ENCODE measurements at places on chromosomes 4 and X.

DNA sequence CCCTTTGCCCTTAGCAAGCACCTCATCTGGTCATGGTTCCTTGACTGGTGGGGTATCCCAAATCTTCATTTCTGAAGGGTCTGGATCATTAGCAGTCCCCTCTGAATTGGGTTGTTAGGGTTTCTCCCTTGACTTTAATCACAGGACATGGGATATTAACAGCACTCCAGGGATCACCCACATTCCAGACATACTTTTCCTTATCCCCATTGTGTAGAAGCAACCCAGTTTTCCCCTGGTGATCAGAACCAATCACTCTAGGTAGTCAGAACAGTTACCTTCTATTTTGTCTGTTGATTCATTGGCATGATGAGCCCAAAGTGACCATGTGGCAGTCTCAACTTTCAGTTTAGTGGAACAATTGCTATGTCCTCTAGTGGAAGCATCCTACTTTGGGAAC, 29.1 kb upstream of the GRSF1 start:
- no peak for DNase-seq

DNA sequence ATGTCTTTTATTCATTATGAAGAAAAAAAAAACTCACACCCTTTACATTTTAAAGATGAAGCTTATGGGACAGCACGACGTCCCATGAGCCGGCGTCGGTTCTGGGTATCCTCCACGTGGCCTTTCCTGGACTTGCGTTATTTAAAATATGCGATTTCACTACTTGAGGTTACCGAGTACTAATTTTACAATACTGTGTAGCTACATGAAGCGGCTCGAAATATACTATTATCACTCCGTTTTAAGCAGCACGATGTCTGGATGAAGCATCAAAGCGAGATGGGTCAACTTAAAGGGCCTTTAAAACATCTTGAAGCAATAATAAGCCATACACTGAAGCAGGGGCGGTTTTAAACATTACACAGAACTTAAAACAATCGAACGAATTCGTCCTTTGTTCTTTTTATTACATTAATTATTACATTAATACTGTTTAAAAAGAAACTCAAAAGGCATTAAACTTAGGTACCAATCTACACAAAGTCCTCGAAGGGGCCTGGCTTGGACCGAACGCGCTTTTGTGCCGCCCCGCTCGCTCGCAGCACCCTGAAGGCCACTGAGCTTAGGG, 1.4 kb upstream of the KLF3 start:
- no peak for DNase-seq

DNA sequence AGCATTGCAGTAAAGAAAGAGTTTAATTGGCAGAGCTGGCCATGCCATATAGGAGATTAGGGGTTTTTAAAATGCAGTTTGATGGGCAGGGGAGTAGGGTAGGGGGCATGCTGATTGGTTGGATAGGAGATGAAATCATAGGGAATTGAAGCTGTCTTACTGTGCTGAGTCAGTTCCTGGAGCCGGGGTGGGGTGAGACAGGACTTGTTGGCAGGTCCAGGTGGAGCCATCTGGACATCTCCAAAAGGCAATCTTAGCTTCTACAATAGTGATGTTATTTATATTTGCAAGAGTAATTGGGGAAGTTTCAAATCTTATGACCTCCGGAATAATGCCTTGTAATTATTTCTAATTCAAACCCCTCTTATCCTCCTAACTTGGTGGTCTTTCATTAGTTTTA, 32.4 kb upstream of the PGM2 start:
- no peak for DNase-seq

- no peak for DNase-seq
Observed at GRCh38 chr4:3372933-3373465, 68.8 kb upstream of the HGFAC start.

DNA sequence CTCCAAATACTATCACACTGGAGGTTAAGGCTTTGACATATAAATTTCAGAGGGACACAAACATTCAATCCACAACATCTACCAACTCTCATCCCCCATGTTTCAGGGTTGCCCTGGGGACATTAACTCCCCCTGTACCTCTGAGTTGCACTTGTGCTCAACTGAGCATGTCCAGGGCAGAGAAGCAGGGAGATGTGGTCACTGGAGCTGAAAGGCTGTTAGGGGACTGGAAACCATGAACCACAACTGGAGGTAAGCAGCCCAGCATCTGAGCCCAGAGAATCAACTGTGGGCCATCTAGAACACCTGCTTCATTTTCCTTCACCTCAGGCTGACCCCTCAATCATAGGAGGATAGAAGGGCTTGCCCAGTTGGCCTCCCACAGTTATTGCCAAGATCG, 641.1 kb downstream of the MID1IP1 start:
- DNase-seq, result no peak

DNA sequence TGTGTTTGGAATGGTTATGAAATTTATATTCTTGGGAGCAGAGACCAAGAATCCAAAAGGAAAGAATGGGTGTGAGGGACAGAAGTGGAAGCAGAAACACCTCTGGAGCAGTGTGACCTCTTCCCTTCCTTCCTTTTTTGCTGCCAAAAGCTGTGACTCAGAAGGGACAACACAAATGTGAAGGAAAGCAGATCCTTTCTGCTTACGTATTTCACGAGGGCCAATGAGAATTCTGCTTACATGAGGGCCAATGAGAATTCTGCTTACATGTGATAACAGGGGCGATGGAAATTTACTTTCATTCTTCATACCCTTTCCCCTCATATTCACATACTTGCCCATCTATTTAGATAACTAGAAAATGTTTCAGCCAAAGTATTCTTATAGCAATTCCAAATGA, 404.6 kb downstream of the PRDM5 start:
- DNase-seq, result peak; percentile 31

Data from GM04503 (cell line).